ENCODE measurements at places on chromosomes 1 and 21. TPM values are rescaled to one million over a fixed set of nuclear protein-coding genes. Genes with fewer than 3 reads are reported as not detected.

- no peaks in the 10 kb centered on the region for H3K36me3 ChIP-seq
- no peak overlapping the region for H3K4me3 ChIP-seq
- no peak for DNase-seq
These were observed 46.1 kb upstream of the ARHGAP29 start for GRCh38 chr1:94283462-94283861.

DNA sequence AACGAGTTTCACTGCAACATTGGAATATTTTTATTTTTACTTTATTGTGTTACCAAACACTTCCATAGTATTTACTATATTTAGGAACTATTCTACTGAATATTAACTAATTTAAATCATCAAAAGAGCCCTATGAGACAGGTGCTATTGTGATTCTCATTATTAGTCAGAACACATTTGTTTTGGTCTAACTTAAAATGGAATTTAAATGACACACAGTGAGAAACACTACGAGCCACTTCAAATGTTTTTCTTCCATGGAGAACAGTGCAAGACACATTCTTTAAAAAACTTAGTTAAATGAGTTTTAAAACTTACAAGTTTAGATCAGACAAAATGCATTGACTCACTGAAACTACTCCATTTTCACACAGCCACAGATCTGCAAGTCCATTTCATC lies 6.6 kb upstream of the TRAF3IP3 start:
- DNase-seq = no peak
- H3K27me3 ChIP-seq = peaks cover 32% of the 10 kb centered on the region
- H3K4me3 ChIP-seq = no peak overlapping the region
- H3K4me1 ChIP-seq = peaks cover 9% of the 10 kb centered on the region
- H3K36me3 ChIP-seq = no peaks in the 10 kb centered on the region

The TMEM81 gene
- 2.5 TPM for total RNA-seq

The TMOD4 gene
- total RNA-seq = 0.60 TPM

DNA sequence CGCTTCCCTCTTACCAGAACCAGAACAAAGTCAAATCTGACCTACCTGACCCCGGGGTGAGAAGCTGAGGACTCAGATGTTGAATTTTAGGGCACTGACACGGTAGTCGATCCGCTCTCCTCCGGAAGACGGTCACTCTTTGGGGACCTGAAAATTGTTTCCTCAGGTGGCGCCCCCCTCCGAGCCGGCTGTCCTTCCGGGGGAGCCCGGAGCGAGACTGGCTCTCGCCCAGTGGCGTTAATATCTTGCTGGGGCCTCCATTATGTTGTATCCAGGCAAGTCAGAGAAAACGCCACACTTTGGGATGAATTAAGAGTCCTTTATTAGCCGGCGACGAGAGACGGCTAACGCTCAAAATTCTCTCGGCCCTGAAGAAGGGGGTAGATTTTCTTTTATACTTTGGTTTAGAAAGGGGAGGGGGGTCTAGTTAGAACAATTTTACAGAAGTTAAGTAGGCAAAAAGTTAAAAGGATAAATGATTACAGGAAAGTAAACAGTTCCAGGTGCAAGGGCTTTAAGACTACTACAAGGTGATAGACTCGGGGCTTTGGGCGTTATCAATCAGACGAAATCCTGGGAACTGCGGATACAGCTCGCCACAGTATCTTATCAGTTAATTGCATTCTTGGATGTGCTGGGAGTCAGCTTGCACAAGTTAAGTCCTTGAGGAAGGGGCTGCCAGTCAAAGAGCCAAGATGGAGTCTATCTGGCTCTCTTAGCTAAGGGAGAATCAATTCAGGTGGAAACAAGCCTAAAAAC lies 269.5 kb downstream of the DSCAM start:
- H3K27ac ChIP-seq = no peak overlapping the region
- peaks cover 6% of the 10 kb centered on the region for H3K4me1 ChIP-seq
- no peak overlapping the region for H3K4me3 ChIP-seq
- no peaks in the 10 kb centered on the region for H3K27me3 ChIP-seq
- DNase-seq = no peak

Data from chondrocyte (in vitro differentiated cells).